ENCODE measurements at places on chromosomes 5 and 9. TPM values are rescaled to one million over a fixed set of nuclear protein-coding genes. Genes with fewer than 3 reads are reported as not detected.

AK8 gene
- not detected for total RNA-seq

PROB1 gene
- 4.7 TPM for total RNA-seq

TAS2R1 gene
- not detected for total RNA-seq

HRCT1 gene
- not detected for total RNA-seq

MLANA gene
- total RNA-seq: not detected

BHMT gene
- total RNA-seq: not detected

DELE1 gene
- total RNA-seq: 82.8 TPM

MRRF gene
- total RNA-seq: 42.7 TPM

PPP2R2B gene
- 1.0 TPM for total RNA-seq

ANKRD34B gene
- total RNA-seq: not detected

FOXI1 gene
- not detected for total RNA-seq

NXNL2 gene
- total RNA-seq: not detected

ZNF366 gene
- total RNA-seq: not detected

BTNL9 gene
- 0.16 TPM for total RNA-seq

IFNK gene
- total RNA-seq: not detected

PCDHB15 gene
- total RNA-seq: not detected

PANK3 gene
- 38.2 TPM for total RNA-seq

RNF224 gene
- total RNA-seq: 0.17 TPM

TRPM6 gene
- total RNA-seq: 0.02 TPM

PTGES gene
- not detected for total RNA-seq

NR4A3 gene
- 4.8 TPM for total RNA-seq

GABRA1 gene
- total RNA-seq: not detected

PDE6A gene
- not detected for total RNA-seq

IL3 gene
- 0.32 TPM for total RNA-seq

CCDC69 gene
- 40.1 TPM for total RNA-seq

SPATA31D4 gene
- not detected for total RNA-seq

RASEF gene
- total RNA-seq: not detected

INPP5E gene
- total RNA-seq: 18.2 TPM

STXBP1 gene
- total RNA-seq: 14.7 TPM

SPRY4 gene
- 0.71 TPM for total RNA-seq

TAL2 gene
- not detected for total RNA-seq

SH2D3C gene
- 27.6 TPM for total RNA-seq

TMC1 gene
- total RNA-seq: 0.32 TPM

FRRS1L gene
- total RNA-seq: not detected

TNFSF8 gene
- total RNA-seq: 20.1 TPM

All from activated T-helper 17 cell treated with anti-CD3 and anti-CD28 coated beads, Interleukin-2, amount 50 U/mL, for 72 hours (primary cell).